Muscle of arm (tissue), 14 donors: ENCODE measurements at places on chromosomes 3 and 15.

DNA sequence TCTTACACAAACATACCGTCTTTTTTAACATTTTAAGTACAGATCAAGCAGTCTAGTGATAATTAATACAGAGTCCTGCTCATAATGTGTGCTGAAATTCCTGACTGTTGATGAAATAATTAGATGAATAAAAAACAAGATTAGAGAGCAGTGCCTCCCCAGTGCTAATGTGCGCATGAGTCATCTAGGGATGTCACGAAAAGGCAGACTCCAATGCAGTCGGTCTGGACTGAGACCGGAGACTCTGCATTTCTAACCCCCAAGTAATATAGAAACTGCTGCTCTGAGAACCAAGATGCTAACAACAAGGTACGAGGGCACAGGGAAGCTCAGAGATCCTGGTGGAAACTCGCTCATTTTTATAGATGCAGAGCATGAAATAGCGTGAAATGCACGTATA is 61.4 kb downstream of the COL8A1 start:
- no peak for DNase-seq

GRCh38 chr3:76776927-76777326 is 263.0 kb upstream of the ROBO2 start:
- DNase-seq = no peak

DNA sequence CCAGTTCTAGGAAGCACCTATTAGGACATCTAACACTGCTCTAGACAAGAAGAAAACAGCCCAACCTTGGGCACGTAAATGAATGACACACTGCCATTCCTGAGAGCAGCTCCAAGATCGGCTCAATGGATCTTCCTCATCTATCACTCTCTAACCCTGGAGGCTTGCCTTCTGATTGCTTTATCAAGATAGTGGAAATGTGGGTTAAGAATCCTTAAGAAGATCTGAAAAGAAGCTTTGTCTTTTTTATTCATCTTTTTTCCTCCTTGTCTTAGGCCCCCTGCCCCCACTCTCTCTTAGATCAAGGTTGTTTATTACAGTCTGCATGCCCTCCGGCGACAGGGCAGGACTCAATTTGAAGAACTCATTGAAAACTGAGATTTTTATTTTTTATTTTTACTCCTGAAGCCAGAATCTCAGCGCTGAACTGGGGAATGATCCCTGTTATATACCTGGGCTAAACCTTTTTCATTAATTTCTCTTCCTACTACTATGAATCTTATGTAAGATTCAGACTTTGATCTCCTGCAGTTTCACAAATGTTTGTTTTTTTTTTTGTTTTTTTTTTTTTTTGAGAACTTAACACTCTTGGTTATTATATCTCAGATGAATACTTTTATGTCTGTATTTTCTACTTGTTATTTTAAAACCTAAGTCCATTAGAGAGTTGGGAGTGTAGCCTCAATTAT is 219.5 kb downstream of the SV2B start:
- DNase-seq = no peak

- no peak for DNase-seq
Measured at GRCh38 chr15:58065445-58066041, at the start of gene ALDH1A2. Gene ALDH1A2, minus strand, starts transcription at chr15:58065711. Its CDS starts 61 bp downstream, at chr15:58065650.

DNA sequence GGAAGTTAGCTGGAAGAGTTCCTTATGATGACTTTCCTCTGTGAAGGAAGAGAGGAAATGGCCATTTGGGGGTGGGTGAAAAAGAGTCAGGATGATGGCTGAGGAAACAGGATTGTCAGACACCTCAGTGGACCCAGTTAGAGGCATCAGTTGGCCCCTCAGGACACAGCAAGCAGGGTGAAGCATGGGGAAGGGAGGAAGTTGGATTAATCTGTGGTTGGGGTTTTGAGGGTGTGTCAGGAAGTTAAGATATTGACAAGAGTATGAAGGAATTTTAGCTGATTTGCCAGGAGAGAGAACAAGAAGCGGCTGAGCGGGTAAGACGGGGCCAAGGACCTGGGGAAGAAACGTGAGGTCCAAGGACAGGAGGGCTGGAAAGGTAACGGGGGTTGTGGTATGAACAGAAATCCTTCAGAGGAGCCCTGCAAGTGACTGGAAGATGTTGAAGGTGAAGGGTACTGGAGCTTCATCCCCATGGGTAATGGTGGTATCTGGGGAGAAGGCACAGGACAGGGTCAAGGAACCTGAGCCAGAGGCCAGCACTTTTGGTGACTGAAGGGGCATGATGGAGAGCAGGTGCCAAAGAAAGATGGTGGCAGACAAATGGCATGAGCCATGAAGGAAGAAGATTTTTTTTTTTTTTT is 2.7 kb downstream of the UQCC5 start:
- no peak for DNase-seq
